Activated naive CD4-positive, alpha-beta T cell treated with anti-CD3 and anti-CD28 coated beads for 36 hours (primary cell): ENCODE measurements at places on chromosomes 5 and 9. TPM values are rescaled to one million over a fixed set of nuclear protein-coding genes. Genes with fewer than 3 reads are reported as not detected.

The ARL14EPL gene
- total RNA-seq = not detected

The F2RL1 gene
- 2.9 TPM for total RNA-seq

The MYORG gene
- 2.0 TPM for total RNA-seq

The RAD1 gene
- total RNA-seq = 40.7 TPM

The SOWAHA gene
- total RNA-seq = not detected

The TAL2 gene
- total RNA-seq = not detected

The PCDH12 gene
- total RNA-seq = 0.43 TPM

The ACER2 gene
- total RNA-seq = 2.0 TPM

The HMHB1 gene
- total RNA-seq = not detected

The LIX1 gene
- not detected for total RNA-seq

The TERT gene
- total RNA-seq = 10.1 TPM

The ACSL6 gene
- 1.2 TPM for total RNA-seq

The LYRM7 gene
- 15.0 TPM for total RNA-seq

The PCDHGA1 gene
- total RNA-seq = not detected

The ANKRD18B gene
- 0.57 TPM for total RNA-seq

The SOHLH1 gene
- total RNA-seq = not detected

The SPINK6 gene
- total RNA-seq = not detected

The SPATA31C1 gene
- total RNA-seq = not detected

The SPINK4 gene
- total RNA-seq = not detected

The CYLC2 gene
- total RNA-seq = not detected

The CD74 gene
- total RNA-seq = 312 TPM

The CD14 gene
- total RNA-seq = 0.14 TPM

The PCDHGA9 gene
- 0.07 TPM for total RNA-seq

The DBH gene
- total RNA-seq = not detected

The ATOSB gene
- total RNA-seq = 3.7 TPM

The HMMR gene
- total RNA-seq = 91.8 TPM

The CCNI2 gene
- total RNA-seq = 1.4 TPM

The ORM1 gene
- total RNA-seq = not detected

The TAS2R1 gene
- total RNA-seq = not detected

The PALM2AKAP2 gene
- 2.8 TPM for total RNA-seq

The DRD1 gene
- not detected for total RNA-seq

The FCN2 gene
- total RNA-seq = not detected

The CLTA gene
- 101 TPM for total RNA-seq

The NTRK2 gene
- 0.05 TPM for total RNA-seq

The FAM221B gene
- total RNA-seq = not detected

The PCDHGB2 gene
- total RNA-seq = not detected

The PCDHB11 gene
- not detected for total RNA-seq

The CCNB1 gene
- 211 TPM for total RNA-seq

The OR1Q1 gene
- total RNA-seq = not detected

The PCDHGA11 gene
- total RNA-seq = 0.10 TPM

The FOXB2 gene
- not detected for total RNA-seq
